ENCODE measurements at places on chromosomes 7 and 10.

- DNase-seq = no peak
These were observed 144.8 kb downstream of the CPEB3 start for GRCh38 chr10:92146107-92146506.

GRCh38 chr7:128167791-128168666 lies 73.0 kb upstream of the LEP start:
- peak; percentile 34 for DNase-seq

DNA sequence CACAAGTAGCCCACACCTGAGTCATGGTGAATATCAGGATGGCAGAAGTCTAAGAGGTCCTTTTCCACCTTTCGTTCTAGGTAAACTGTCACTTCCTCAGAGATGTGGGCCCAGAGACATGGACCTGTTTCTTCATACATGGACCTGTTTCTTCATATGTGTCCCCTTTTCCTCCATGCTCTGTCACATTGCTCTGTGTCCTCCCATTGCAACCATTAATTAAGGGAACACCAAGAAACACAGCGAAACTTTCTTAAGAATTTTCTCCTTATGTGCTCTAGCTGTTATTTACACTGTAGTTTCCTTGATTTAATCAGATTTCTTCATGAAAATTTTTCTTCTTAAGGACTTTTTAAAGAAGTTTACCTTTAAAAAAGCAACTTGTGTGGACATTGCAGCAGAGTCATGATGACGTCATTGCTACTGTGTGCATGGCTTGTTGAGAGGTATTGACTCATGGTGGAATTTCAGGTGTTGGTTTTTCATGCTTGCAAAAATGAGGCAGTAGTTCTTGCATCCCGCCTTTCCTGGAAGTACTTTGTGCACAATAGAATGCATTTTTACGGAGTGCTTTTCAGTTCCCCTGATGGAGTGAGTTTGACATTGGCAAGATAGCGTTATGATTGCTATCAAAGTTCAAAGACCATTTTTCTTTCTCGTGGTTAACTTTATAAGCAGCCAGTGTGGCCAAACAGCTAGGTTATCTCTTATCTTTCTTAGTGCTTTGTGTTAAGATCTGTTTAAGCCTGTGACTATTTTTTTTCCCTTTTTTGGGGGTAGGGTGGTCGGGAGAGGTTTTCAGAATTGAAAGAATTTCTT lies 37.7 kb downstream of the CFAP58 start:
- no peak for DNase-seq

DNA sequence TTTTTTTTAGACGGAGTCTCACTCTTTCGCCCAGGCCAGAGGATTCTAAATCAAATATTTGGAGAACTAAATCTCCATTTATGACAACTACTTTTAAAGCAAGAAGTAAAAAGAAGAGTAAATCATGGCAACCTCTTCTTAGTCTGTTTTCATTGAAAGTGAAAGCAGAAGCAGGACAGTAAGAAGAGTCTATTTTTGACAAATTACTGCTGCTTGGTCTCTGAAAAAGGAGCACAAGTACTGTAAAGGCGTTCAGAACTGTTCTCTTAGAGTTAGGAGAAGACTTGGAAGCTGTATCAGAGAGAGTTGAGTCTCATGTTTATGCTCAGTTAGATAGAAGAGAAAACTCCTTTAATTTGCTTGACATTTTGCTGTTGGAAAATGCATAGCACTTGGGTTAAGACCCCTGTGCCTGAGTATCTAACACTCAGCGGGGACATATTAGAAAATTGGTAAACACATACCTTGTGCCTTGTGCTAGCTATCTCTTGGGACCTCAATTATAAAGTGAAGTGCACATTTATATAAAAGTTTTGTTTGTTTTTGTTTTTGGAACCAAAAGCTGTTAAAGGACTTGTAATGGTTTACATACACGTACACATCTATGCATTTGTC lies 433.0 kb downstream of the ANKRD7 start:
- DNase-seq = no peak

DNA sequence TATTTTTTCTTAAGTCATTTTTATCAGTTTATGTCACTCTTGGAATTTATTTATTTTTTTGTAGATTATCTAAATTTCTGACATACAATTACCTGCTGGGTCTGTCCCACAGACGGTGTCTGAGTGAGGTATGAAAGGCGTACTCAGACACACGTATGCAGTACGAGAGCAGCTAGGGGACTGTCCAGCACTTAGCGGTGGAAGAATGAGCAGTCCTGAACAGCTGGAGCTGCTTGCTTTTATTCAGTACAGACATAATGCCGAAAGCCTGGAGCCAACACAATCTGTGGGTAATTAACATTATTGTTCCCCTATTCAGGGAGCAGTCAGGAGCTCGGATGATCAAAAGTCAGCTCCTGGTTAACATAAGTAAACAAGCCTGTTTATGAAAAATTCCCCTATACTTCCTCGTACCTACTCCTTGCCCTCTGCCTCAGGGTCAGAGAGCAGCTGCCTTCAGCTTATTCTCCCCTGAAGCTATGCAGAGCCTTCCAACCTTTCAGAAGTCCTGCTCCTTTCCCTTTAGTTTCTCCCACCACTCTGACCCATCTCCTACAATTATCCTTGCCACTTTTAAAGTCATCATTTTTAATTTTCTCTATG lies 488.0 kb upstream of the POM121L12 start:
- no peak for DNase-seq

DNA sequence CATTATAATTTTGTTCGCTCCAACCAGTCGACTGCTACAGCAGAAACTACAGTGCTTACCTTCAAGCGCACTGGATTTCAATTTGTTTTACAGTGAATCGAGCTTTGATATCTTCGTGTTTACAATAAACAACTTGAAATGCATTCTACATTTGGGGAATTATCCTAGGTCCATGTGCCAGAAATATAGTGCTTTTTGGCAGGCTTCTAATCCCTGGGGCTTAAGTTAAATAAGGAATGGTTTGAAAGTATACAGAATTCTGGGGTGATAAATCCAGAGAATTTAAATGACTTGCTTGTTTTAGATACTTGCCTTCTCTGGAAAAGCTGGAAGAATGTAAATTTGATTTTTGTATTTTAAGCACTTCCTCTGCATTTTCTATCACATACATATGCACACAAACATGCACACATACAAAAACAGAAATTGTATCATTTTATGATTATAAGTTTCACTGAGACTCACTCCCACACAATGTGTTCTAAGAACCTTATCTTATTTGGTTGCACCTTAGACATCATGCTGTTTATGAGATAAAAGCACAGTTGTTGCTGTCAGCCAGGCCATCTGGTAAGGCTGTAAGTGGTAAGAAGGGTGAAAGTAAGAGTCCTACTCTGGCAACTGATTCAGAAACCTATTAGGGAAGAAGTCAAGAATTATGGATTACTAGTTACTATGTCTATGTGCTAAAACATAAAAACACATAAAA lies 347.2 kb upstream of the KCND2 start:
- no peak for DNase-seq

DNA sequence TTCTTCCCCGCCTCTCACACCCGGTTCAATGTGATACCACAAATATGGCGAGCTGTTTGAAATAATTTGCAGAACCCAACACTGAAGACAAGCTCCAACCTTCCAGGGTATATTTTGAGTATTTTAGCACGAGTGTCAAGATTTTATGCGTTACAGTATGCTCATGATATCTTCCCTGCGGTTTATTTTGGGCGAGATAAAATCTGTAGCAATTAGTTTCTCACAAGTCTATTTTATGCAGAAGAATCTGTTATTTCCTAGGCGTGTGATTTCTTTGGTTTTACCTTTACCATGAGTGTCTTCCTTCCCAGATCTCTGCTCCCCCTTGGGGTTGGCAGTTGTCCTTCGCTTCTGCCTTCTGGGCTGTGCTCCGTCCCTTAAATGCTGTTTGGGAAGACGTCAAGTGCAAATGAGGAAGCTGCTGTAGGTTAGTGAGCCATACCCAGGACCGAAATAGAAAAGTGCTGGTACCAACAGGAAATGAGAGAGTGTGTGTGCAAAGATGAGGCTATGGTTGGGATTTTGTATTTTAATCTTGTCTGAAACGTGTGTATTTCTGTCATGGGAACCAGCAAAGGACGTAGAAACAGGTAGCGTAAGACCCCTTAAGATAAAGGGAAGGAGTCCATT lies 299.8 kb downstream of the KLF6 start:
- no peak for DNase-seq

- no peak for DNase-seq
These were observed 9.0 kb downstream of the PTF1A start for GRCh38 chr10:23200997-23201652.

DNA sequence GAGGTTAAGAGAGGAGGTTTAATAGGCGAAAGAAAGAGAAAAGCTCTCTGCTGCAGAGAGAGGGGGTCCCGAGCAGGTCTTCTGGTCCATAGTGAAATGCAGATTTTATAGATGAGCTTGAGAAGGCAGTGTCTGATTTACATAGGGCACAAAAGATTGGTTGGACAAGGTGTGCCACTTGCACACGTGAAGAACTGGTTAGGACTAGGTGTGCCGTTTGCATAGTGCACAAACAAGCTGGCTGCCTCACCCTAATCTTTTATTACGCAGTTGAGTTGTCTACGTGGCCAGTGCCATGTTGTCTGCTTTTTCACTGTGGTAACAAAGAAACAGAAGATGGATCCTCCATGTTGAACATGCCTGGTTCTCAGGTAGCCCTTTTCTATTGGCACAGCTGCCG lies 82.6 kb downstream of the AMPH start:
- no peak for DNase-seq

- DNase-seq = no peak
These were observed 761.8 kb upstream of the PHF14 start for GRCh38 chr7:10211861-10212260.

GRCh38 chr10:124545351-124546054 lies 83.9 kb downstream of the LHPP start:
- DNase-seq = no peak

DNA sequence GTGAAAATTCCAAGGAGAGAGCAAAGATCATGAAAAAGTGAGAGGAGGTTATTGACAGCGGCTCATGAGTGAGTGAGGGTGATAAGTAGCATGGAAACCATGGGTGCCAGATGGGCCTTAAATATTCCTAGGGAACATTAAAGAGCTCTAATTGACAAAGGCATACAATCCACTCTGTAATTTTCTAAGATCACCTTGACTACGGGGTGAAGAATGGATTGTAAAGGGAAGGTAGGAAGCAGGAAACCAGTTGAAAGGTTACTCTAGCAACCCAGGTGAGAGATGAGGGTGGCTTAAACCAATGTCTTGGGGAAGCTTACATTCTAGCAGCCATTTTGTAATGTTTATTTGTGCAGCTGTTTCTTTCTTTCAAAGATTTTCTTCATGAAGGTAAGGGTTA lies 75.7 kb downstream of the RSU1 start:
- DNase-seq = no peak

GRCh38 chr7:112892263-112892662 lies 102.1 kb upstream of the TMEM168 start:
- DNase-seq = no peak

DNA sequence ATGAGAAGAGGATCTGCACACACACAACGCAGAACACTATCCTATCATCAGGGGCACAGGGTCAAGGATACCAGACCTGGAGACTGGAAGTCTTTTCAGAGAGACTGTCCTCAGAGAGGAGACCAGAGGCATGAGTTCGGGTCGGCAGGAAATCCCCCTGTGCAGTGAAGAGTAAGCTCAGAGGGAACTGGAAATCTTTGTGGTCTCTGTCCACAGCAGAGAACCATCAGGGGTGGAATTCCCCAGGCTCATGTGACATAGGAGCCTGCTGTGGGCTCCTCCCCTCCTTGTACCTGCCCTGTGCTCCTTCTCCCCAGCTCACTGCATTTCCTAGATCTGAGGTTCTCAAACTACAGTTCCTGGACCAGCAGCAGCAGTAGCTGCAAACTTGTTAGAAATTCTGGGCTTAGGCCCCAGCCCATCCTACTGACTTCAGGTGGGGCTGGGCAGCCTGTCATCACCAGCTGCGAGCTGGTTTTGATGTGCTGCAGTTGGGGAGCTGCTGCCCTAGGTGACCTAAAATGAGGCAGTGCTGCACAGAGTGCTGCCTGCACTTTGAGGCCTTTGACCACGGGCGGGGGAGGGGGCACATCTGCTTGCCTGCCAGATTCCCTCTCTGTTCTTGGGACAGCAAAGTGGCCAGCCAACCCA lies 2.4 kb downstream of the ZMIZ2 start:
- no peak for DNase-seq

DNA sequence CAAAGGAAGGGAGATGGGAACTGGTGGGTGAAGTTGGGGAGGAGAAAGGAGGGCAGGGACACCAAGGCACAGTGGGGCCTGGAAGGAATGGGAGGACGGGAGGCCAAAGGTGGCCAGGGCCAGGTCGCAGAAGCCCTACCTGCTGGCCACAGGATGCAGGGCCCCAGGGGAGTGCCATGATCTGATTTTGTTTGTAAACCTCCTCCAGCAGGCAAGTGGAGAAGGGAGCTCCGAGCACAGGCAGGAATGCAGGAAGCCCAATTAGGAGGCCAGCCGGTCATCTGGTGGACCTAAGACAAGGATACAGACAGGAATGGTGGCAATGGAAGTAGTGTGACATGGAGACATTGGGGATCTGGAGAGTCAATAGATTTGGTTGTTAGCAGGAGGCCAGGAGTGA lies 107.0 kb upstream of the ZMIZ1 start:
- no peak for DNase-seq

- no peak for DNase-seq
These were observed 114.9 kb upstream of the ZEB1 start for GRCh38 chr10:31204090-31204489.

- DNase-seq = no peak
These were observed 72.9 kb upstream of the LOXL4 start for GRCh38 chr10:98340940-98341310.

- no peak for DNase-seq
These were observed 125.8 kb upstream of the PTN start for GRCh38 chr7:137469191-137469811.

- no peak for DNase-seq
These were observed 75.4 kb downstream of the MPLKIP start for GRCh38 chr7:40059057-40059456.

GRCh38 chr10:34956756-34957155 lies 133.4 kb downstream of the CUL2 start:
- DNase-seq = no peak

GRCh38 chr10:124240839-124241291 lies 147.5 kb upstream of the CHST15 start:
- peak; percentile 37 for DNase-seq

GRCh38 chr7:50159154-50159553 lies 66.1 kb upstream of the ZPBP start:
- no peak for DNase-seq

DNA sequence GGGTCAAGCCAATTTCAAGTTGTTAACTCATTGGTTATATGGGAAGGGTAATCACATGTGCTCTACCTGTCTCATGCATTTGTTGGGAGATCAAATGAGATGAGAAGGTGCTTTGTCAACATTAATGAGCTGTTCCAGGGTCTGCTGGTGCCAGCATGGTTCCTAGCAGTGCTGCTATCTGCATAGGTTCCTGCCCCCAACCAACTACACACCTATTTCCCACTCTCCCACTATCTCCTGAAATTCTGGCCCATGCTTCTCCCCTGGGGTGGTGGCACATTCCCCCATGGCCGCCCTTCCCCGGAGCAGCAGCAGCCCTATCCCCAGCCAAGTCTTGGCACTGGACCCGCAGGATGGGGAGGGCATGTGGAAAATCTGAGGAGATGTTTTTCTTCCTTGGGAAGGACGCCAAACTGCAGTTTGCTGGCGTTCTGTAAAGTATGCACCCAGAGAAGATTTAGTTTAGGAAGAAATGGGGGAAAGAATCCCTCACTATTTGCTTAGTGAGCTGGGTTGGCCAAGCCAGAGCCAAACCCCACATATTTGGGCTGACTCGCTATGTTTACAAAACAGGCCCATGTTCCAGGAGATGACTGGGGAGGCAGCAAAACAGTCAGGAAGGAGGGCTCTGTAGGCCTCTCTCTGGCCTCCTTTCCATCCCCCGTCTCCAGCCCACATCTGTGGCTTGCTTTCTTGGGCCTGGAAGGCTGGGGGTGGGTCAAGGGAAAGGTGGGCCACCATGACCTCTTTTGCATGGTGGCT lies 42.5 kb downstream of the PPP1R3C start:
- DNase-seq = peak; percentile 53

- no peak for DNase-seq
These were observed 321.4 kb upstream of the MEOX2 start for GRCh38 chr7:16007911-16008310.

All from pancreas (tissue), 10 donors.